ENCODE measurements at places on chromosomes 5 and 9.
A peak's percentile ranks its signal among the peaks of the same experiment; 100 is the strongest.

GRCh38 chr9:31542384-31543055, 841.9 kb upstream of the ACO1 start:
- no peak for DNase-seq

GRCh38 chr5:41869151-41869723, 988 bp downstream of the OXCT1 start:
- no peak for DNase-seq

GRCh38 chr9:21634951-21635350, 152.8 kb upstream of the IFNE start:
- DNase-seq: no peak

DNA sequence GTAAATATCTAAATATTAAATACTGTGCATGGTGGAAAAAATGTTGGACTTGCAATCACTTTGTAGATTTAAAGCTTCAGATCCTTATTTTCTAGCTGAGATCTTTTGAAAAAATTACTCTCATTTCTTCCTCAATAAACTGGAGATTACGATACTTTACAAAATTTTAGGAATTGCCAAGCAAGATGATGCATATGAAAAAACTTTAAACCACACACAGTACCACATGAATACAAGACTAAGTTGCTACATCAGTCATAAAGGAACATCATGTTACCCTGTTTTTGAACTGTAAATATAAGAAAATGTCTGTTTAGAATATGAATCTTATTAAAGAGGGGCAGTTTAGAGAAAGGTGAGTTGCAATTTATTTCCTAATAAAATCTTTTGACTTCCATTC, 703.6 kb upstream of the NUDT12 start:
- peak; percentile 15 for DNase-seq

GRCh38 chr9:76516871-76517270, 57.9 kb downstream of the GCNT1 start:
- DNase-seq: no peak

- no peak for DNase-seq
Measured at GRCh38 chr9:129994882-129995281, 48.1 kb downstream of the FNBP1 start.

DNA sequence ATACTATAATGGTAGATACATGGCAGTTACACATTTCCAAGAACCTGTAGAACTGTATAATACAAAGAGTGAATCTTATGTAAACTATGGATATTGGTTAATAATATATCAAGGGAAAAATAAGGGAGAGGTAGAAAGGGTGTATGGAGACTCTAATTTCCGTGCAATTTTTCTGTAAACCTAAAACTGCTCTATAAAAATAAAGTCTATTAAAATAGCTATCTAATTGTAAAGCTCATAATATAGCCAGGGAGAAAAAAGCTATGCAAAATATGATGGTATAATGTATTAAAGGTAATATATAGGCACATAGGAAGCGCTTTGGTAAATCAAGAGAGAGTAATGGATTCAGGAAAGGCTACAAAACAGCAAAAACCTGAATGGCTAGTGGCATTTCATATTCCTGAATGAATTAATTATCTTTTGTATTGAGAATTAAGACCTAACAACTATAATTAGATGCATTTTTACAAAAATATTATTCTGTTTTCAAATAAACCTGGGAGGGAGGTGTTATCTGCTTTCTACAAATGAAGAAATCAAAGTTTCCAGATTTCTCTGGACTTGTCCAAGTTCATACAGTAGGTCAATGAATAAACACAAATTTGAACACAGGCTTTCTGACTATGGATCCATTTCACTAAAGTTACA, 22.8 kb downstream of the ANXA1 start:
- DNase-seq: no peak

DNA sequence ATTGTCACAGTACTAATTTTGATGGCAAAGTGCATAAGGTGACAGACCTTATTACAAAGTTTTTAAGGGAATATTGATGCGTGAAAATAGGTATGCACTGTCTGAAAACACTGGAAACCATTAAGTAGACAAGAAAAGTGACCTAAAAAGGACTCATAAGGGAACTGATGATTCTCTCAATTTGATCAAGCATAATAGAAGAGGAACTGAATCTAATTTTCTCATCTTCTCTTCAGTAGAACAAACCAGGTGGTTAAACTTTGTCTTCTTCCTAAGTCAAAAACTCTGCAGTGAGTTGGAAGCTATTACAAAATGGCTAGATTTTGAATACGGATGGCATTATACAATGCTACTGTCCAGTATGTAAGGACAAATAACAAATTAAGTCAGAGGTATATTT, 53.4 kb downstream of the RNF145 start:
- DNase-seq: no peak

GRCh38 chr5:106014262-106014661, 1656.5 kb downstream of the EFNA5 start:
- DNase-seq: no peak

DNA sequence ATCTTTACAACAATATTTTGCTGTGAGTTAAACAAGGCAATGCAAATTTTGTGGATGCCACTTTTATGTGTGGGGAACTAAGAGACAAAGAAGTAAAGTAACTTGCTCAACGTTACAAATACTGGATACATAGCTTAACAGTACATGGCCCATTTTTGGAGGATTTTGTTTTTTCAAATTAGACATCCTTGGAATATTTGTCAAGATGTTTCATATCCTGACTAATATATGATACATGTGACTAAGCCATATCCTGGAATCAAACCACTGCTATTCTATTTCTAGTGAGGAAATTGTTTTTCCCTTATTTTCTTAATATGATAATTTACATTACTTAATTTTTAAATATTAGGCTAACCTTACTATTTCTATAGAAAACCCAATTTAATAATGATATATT, 529.8 kb downstream of the DMRTA1 start:
- DNase-seq: no peak

DNA sequence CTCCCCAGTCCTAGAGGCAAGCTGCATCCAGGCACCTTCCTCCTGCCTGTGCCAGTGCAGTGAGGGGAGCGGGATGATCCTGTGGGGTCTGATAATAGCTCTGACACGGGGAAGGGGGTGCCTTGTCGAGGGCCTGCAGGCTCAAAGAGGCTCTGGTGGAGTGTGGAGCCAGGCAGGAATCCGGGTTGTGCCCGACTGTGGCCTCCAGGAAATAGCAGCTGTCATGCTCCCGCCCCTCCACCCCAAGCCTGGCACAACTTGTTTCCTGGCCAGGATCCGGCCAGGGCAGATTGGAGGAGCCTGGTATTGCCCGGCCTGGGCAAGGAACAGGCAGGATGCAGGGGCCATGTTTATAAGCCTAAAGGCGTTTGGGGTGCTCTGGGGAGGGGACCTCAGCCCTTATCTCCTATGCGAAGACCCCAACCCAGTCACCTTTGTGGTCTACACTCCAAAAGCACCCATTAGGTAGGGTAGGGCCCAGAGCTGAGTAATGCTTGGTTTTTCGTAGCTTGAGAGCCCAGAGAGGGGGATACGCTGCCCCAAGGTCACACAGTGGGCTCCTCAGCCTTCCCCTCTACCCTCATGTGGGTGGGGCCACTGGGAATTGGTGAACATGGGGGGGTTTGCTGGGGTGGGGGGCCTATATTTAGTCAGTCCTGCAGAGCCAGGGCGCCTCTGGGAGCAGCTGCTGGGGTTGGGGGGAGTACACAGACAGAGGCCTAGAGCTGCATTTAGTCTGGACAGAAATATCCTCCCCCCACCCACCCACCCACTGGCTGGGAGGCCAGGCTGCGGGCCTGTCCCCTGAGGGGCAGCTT, 12.2 kb downstream of the CXXC5 start:
- no peak for DNase-seq

DNA sequence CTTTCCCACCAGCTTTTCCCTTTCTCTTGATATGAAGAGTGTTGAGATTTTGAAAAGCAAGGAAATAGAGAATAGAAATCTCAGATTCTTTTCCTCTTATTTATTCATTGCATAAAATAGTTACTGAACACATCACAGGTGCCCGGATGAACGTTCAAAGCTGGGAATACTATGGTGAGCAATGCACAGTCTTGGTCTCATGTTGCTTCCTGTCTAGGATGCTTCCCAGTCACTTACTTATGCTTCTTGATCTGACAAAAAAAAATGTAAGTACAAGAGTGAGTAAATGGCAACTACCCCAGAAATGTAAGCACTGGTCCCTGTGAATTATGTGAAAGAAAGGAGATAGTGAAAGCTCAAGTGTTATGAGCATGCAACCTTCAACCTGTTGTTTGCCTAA, 153.5 kb upstream of the S1PR3 start:
- no peak for DNase-seq

GRCh38 chr9:21506626-21507482, 24.7 kb upstream of the IFNE start:
- peak; percentile 82 for DNase-seq

- no peak for DNase-seq
Measured at GRCh38 chr9:137069508-137070091, 757 bp downstream of the SAPCD2 start.

DNA sequence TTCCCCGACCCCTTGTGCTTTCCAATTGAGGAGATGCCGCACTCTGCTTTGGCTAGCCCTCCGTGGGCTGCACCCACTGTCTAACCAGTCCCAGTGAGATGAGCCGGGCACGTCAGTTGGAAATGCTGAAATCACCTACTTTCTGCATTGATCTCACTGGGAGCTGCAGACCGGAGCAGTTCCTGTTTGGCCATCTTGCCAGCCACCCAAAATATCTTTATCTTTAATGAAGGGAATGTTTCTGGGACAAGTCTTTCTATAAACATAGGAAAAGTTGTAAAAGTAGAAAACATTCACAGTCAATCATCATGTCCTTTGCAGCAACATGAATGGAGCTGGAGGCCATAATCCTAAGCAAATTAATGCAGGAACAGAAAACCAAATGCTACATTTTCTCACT, 147.6 kb downstream of the RPS23 start:
- DNase-seq: no peak

DNA sequence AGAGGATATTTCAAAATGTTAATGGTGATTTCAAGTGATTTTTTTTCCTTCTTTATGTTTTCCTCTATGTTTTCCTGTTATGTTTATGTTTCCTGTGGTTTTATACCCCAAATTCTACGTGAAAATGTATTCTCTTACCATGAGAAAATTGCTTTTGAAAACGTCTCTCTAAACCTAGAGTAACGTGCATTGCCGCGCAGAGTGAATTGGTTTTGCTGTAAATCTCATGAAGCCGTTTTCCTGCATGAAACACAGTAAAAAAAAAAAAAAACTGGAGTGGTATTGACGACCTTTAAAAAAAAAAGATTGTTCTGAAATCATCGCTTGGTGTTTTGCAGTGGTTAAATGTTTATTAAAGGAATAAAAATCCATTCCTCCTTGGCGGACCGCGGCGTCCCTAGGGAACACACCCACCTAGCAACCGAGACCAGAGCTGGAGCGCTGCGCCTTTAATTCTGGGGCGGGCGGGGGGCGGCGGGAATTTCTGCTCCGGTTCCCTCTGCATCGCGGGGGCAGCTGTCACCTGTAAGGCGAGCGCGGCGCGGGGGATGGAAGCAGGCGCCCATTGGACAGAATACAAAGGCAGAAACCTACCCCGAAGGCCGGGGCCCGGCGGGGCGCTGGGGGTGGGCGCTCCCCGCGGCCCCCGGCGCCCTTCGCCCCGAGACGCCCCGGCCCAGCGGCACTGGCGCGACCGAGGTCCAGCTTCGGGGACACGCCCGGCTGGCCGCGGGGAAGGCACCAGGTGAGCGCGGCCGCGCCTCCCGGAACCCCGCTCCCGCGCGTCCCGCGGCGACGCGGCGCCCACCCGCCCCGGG, at the start of gene SOWAHA:
Gene SOWAHA, plus strand, starts transcription at position 522 of the 818 bp plus-strand sequence. CDS start 320 bp downstream, outside the sequence.
- no peak for DNase-seq

DNA sequence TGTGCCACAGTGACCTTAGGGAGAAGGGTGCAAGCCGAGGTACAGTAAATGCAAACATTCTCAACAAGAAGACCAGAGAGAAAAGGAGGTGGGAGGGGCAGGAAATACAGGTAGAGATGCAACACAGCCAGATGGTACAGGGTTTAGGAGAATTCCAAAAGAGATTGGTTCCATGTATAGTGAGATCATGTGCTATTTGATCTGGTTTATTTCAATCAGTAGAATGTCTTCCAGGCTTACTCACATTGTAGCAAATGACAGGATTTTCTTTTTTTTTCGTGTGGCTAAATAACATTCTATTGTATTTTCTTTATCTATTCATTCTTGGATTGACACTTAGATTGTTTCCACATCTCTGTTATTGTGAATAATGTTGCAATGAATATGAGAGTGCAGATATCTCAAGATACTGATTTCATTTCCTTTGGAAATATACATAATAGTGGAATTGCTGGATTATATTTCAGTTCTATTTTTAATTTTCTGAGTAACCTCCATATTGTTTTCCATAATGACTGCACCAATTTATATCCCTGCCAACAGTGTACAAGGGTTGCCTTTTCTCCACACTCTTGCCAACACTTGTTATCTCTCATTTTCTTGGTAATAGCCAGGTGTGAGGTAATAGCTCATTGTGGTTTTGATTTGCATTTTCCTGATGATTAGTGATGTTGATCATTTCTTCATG, 107.8 kb upstream of the GAS1 start:
- no peak for DNase-seq

- DNase-seq: no peak
Measured at GRCh38 chr9:126559296-126559695, 54.4 kb upstream of the LMX1B start.

GRCh38 chr9:131503626-131504465, 1.1 kb downstream of the POMT1 start:
- no peak for DNase-seq

- no peak for DNase-seq
Measured at GRCh38 chr9:134509281-134509680, 132.3 kb upstream of the COL5A1 start.

Measured in BJ (cell line).